ENCODE measurements at places on chromosomes 4 and X. TPM values are rescaled to one million over a fixed set of nuclear protein-coding genes. Genes with fewer than 3 reads are reported as not detected.

Gene MAMLD1
- total RNA-seq = 6.5 TPM

Gene KLB
- not detected for total RNA-seq

Gene TBC1D19
- total RNA-seq = 4.6 TPM

Gene EREG
- total RNA-seq = not detected

Gene SPACA5
- total RNA-seq = not detected

Gene HPRT1
- total RNA-seq = 62.0 TPM

Gene UGT2A1
- not detected for total RNA-seq

Gene AFM
- total RNA-seq = not detected

Gene PPEF2
- total RNA-seq = 0.12 TPM

Gene NLRP2B
- not detected for total RNA-seq

Gene IL21
- total RNA-seq = 0.50 TPM

Gene VCX2
- not detected for total RNA-seq

Data from activated naive CD4-positive, alpha-beta T cell treated with anti-CD3 and anti-CD28 coated beads, Interleukin-2, amount 10 ng/mL, durations not matched to agents 5 hours and 36 hours (primary cell).